ENCODE measurements at places on chromosomes 16 and 17.

GRCh38 chr17:19897090-19897837, 29.5 kb upstream of the ULK2 start:
- no peak for DNase-seq

DNA sequence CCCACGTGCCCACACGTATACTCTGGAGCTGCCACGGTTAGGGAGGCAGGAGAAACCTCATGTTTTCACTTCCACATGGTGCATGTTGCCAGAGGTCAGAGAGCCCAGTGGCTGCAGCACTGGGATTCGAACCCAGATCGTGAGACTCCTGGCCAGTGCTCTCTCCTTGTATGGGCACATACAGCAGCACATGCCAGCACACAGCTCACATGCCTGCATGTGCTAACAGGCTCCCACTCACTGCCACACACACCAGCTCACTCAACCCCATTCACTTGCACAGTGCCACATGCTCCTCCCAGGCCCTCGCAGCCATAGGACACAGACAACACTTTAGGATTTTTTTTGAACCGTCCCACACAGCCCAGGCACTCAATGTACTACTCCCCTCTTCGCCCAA, 49.5 kb upstream of the MRPS23 start:
- DNase-seq: no peak

DNA sequence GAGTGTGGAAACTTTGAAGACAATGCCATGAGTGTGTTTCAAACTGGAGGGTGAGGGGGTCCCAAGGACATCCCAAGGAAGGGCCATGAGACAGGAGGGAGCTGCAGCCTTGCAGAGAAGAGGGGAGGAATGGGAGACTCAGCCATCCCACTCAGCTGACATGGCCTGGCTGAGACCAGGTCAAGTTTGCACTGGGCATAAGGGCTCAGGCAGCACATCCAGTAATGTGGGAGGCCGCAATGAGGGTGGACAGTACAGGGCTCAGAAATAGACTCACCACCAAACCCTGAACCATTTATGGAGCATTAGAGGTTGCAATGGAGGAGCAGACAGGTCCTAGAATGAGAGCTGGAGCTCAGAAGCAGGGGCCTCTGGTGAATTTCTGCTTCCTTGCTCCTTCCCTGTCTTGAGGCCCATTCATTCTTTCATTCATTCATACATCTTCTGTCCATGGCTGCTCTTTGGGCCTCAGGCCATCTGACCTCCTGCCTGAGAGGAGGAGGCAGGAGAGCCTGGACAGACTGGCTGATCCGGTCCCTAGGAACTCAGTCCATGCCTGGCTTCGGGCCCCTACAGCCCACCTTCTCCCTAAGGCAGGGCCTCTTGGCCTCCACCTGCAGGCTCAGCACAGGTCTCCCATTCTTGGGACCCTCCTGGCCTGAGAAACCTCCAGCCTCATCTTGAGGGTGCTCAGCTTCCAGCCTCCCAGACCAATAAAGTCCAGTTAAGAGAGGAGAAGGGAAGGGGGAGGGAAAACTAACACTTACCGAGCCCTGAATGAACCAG, 70.5 kb upstream of the CDH5 start:
- DNase-seq: no peak

DNA sequence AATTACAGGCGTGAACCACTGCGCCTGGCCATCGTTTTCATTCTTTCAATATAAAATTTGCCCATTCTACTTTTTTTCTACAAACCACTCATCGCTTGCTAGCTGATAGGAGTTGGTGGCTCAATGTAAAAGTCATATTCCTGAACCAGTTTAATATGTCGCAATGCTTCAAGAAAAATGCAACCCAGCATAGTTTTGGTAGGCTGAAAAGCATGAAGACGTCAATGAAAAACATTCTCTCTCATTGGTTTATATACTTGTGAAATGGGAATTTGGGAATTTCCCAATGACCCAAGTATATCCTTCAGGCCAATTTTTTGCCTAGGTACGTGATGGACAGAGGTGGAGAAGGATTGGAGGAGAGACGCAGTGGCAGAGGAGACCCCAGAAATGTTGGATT, 26.9 kb downstream of the USP43 start:
- DNase-seq: no peak

- no peak for DNase-seq
Observed at GRCh38 chr16:102060-102855, 24.2 kb downstream of the MPG start.

Measured in right renal cortex interstitium (tissue), 3 donors.